ENCODE measurements at places on chromosomes 6 and 20.

- no peak for DNase-seq
Measured at GRCh38 chr6:150202934-150203333, 60.1 kb downstream of the PPP1R14C start.

DNA sequence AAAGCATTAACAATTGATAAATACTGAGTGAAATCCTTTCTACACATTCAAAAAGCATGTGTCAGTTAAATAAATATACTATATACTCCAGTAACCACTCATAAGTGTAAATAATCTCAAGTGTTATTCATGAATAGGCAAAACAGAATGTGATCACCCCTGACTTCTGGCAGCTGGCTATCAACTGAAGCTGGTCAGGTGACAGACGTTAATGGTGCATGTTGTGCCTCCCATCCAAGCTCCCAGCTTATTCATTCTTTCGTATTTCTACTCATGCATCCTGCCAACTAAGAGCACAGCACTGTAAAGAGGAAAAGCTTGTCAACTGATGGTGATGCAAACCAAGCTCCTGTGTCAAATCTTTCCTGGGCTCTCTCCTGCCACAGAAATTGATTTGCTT lies 7.7 kb downstream of the PSMB1 start:
- DNase-seq = no peak

GRCh38 chr6:157240059-157240959 lies 83.0 kb downstream of the TMEM242 start:
- peak; percentile 60 for DNase-seq

- peak; percentile 22 for DNase-seq
Measured at GRCh38 chr20:37007898-37008649, 56.6 kb upstream of the SAMHD1 start.

DNA sequence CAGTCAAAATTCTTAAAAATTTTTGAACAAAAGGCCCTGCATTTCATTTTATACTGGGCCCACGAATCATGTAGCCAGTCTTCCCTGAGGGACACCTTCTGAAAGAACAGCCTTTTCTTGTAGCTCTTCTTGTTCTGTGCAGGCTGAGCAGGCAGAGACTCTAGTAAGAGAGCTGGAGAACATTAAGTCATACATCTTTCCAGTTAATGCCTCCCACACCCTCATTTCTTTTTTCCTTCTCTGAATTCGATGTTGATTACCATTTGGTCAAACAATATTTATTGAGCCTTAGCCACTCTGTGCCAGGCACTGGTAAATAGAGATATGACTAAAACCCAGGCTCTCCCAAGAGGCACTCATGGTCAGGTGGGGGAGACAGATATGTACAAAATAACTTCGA lies 33.6 kb downstream of the METTL24 start:
- DNase-seq = no peak

DNA sequence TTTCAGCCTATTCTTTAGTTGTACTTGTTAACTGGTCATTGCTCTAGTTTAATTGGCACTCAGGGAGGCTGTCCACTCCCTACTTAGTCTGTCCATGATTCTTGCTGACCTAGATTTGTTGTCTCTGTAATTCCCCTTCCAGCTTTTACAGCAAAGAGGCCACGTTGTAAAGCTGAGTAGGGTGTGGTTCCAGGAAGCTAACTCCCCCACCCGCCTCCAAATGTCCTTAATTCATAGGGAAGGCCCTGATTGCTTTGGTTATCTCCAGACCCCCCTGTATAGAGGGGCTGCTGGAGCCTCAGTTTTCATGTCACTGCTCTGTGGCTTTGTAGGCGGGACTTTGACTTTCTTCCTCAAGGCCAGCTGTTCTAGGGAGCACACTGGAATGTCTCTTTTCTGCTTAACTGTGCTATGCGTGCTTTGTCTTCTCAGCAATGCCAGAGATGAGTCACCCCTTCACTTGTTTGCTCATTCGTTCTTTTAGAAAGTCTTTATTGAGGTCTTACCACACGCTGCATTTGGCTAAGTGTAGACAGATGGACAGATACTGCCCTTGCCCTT lies 175.1 kb upstream of the JAG1 start:
- peak; percentile 95 for DNase-seq

- no peak for DNase-seq
Measured at GRCh38 chr6:57159127-57159526, 13.0 kb upstream of the BAG2 start.
